Caudate nucleus (tissue), 63 donors: ENCODE measurements at places on chromosomes 16 and 17.

DNA sequence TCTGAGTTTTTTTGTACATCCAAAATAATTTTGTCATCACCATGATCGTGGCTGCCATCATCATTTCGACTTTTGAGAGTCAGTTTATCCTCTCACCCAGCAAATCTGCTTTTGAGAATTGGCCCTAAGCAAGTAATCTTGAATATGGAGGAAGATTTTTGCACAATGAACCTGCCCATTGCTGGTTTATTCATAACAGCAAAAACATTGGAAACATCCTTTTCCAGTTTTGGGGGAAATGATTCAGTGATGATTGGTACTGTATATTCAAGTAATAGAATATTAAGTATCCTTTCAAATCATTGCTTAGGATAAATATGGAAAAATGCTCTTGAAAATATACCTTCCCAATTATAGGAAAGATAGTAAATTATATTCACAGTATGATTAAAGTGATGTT lies 53.1 kb downstream of the PRKCA start:
- no peak for DNase-seq

- DNase-seq, result no peak
Measured at GRCh38 chr17:54899721-54900456, 763 bp upstream of the TOM1L1 start.

- DNase-seq, result no peak
Measured at GRCh38 chr17:58360296-58361063, 8.5 kb upstream of the SUPT4H1 start.

GRCh38 chr17:37079735-37080134 lies 131.0 kb downstream of the AATF start:
- DNase-seq, result no peak

DNA sequence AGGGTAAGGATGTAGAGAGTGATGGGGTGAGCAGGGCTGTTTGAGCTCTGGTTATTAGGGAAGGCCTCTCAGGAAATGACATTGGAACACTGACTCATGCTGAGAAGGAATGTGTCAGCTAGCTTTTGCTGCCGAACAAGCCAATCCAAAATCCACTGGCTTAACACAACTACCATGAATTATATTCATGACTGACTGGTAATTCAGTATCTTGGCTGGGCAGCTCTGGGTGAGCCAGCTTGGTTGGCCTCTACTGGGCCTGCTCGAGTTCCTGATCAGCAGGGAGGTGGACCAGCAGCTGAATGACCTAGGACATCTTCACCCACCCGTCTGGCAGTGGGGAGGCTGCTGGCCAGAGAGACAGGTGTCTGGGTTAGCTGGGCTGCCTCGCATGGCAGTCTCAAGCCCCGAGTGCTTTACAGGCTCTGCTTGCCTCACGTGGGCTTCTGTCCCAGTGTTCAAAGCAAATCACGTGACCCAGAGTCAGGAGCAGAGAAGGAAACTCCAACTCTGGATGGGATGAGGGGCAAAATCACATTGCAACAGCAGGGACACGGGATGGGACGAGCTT lies 209.4 kb downstream of the KATNIP start:
- no peak for DNase-seq

GRCh38 chr17:913207-913606 lies 66.4 kb downstream of the NXN start:
- DNase-seq, result no peak

DNA sequence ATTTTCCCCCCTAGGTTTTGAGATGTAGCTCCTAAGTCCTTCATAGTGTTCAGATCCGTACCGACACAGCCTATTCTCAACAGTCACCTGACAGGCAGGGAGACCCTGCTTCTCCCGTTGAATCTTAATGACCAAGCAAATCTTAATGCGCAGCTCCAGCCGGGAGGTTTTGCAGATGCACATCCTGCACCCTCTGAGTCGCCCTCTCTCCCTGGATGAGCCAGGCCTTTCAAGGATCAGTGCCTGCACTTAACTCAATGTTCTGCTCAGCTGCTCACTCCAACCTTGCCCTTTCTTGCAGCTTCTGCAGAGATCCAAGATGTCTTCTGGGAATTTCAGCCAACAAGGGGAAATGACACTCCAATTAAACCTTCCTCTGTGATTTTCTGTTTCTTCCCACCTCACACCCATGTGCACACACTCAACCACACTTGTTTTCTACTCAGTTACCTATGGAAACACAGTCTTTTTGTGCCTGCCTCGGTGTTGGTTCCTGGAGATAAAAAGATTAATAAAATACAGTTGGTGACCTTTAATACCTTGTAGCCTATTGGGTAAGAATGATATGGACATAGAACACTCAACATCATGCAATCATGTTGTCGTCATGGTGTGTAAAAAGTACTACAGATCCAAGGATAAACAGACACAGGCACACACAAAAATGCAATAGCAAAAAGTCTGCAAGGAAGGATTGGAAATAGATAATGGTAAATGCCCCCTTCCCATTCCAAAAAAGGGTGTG lies 76.9 kb upstream of the DYNLRB2 start:
- no peak for DNase-seq

- peak; percentile 49 for DNase-seq
Measured at GRCh38 chr17:29116804-29117753, 63.1 kb downstream of the MYO18A start.

- no peak for DNase-seq
Measured at GRCh38 chr17:42843358-42843934, 934 bp upstream of the AOC2 start.

- peak; percentile 13 for DNase-seq
Measured at GRCh38 chr17:73455050-73455687, 143.4 kb upstream of the CDC42EP4 start.

GRCh38 chr17:51486091-51486490 lies 225.7 kb downstream of the UTP18 start:
- DNase-seq, result no peak

- no peak for DNase-seq
Measured at GRCh38 chr17:8466873-8467272, 31.2 kb downstream of the NDEL1 start.

GRCh38 chr17:71313866-71314265 lies 807.0 kb upstream of the SOX9 start:
- DNase-seq, result no peak

GRCh38 chr16:80346111-80346632 lies 194.6 kb upstream of the DYNLRB2 start:
- no peak for DNase-seq

- DNase-seq, result no peak
Measured at GRCh38 chr17:60496041-60496440, 30.0 kb downstream of the APPBP2 start.

GRCh38 chr17:65609749-65610148 lies 48.3 kb upstream of the AXIN2 start:
- no peak for DNase-seq

DNA sequence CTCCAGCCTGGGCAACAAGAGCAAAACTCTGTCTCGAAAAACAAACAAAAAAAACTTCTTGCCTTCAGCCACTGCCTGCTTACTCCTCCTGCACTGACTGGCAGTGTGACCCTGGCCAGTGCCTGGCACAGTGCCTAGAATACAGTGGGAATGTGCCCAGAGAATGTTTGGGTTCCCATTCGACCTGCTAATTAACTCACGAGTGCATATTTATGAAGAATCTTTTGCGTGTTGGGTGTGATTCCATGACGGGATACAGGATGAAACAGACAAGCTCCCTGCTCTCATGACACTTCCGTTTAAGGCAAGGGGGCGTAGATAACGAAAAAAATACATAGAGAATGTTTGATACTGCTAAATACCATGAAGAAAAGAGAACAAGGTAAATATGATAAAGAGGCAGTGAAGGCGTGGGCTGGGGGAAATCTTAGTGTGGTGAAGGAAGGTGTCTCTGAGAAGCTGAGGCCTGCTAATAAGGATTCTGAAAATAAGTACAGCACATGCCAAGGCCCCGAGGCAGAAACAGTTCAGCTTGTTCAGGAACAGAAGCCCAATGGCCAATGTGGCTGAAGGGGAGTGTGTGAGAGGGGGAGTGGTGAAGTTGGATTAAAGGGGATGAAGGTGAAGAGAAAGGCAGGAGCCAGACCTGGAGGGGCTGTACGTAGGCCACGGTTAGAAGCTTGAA lies 4.3 kb downstream of the ABI3 start:
- no peak for DNase-seq

- no peak for DNase-seq
Measured at GRCh38 chr16:88925540-88925887, 51.5 kb downstream of the CBFA2T3 start.

DNA sequence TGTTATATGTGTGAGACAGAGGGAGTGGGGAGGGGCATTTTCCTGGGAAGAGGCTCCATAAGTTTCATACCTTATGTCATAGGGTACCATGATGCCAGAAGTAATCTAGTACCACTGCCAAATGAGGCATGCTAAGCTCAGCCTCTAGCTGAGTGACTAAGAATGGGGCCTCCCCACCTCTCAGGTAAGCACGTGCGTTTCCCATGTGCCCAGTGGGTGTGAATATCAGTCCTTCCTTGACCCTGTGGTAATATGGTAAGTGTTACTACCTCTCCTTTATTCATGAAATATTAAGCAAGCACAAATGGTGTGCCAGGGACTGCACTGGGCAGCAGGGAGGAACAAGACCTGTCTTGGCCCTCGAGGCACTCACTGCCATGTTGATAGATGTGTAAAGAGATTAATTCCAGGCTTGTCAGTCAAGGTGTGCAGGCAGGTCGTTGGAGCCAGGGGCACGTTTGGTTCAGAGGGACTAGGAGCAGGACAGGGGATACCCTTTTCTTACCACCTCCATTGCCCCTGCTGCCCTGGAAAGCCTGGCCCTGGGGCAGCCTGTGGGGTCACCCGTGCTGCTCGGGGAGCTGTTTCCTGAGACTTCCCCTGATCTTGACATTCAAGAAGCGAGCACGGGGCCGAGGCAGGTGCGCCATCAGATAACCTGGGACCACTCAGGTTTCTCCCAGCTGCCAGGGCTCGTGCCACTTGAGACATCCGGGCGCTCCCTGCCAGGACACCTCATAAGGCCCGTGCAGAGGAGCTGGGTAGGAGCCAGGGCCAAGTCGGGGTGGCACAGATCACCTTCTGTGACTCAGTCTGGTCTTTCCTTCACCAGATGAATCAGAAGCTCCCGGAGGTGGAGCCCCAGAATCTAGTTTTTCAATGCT lies 8.8 kb downstream of the RSAD1 start:
- no peak for DNase-seq

- DNase-seq, result no peak
Measured at GRCh38 chr17:73029021-73029420, 63.5 kb downstream of the SLC39A11 start.
